ENCODE measurements at places on chromosomes 6 and 20.

DNA sequence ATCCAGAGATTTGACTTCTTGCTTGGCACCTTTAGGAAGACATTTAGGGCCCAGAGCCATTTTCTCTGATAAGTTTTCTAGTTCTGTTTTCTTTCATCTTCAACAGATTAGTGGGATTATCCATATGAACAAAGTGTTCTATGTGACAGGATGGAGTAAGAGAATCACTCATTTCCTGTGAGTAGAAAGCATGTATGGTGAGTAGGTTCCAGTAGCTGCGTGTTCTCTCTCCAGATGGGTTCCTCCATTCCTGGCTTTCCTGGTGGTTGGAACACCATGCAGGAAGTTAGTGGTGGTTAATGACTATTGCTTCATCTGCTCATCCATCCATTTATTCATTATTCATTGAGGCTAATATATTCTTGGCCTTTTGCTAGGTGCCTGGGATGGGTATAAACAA lies 54.0 kb downstream of the EFCAB8 start:
- no peak for DNase-seq

DNA sequence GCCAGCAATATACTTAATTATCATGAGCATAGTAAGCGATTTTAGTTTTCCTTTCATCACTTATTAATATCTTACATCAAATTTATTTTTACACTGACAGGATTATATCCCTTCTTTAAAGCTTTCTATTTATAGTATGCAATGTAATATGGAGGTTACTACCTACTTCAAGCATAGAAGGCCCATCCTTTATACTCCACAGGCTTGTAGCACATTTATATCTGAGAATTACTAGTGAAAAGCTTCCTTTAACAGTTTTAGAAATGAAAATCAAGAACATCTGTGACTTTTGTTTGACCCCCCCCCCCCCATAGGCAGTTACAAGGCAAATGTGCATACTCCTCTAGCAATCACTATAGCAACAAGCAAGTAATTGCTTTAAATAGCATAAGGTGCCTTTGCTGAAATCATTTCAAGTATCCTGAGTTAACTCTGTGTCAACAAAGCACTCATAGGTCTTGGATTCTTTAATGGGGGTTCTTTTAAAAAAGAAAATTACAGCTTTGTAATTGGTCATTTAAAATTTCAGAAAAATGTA lies 917.7 kb downstream of the PHF3 start:
- no peak for DNase-seq

DNA sequence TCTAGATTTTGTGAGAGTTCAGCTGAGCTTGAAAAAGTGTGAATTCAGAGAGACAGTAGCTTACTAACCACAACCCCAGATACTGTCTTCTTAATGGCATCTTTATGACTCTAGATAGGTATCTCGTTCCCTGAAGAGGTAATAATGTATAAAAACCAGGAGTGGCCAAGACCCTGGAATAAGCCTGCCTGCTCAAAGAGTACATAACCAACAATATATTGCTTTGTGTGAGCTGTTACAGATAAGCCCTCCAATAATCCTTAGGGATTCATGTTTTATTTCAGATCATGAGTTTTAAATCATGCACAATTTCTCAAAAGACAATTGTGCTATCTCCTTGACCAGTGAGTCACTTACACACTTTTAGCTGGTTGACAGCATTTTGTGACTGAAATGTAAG lies 327.8 kb upstream of the ADGRB3 start:
- no peak for DNase-seq

- peak; percentile 43 for DNase-seq
Measured at GRCh38 chr20:17685168-17685567, 3.1 kb upstream of the RRBP1 start.

GRCh38 chr6:136160250-136160649 lies 89.9 kb downstream of the MTFR2 start:
- no peak for DNase-seq

DNA sequence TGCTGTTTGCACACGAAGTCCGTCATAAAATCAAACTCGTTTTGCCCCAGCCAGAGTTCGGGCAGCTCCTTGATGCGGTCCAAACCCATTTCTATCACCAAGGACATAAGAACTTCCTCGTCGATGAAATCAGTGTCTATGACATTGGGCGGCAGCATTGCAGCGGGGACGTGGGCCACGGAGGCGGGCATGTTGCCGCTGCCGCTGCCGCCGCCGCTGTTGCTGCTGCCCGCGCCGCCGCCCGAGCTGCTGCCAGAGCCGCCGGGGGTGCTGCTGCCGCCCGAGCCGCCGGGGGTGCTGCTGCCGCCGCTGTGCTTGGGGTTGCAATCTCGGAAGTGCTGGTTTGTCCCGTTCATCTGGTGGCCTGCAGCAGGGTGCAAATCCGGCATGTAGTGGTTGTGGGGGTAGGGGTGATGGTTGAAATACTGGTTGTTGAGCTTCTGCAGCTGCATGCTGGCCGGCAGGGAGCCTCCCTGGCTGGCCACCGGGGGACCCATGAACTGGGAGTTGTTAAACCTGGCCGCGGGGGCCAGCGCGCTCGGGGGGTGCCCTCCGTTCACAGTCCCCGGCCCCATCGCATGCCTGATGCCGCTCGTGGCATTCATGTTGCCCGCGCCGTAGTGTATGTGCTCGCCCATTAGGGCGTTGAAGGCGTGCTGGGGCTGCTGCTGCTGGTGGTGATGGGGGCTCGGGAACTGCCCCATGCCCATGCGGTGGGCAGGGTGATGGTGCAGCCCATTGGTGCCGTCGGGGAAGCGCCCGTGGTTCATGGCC lies 1.1 kb downstream of the CITED2 start:
- DNase-seq: peak; percentile 69

GRCh38 chr20:61746781-61747180 lies 318.9 kb downstream of the TAF4 start:
- no peak for DNase-seq

GRCh38 chr6:72683797-72684196 lies 61.9 kb downstream of the KCNQ5 start:
- no peak for DNase-seq

DNA sequence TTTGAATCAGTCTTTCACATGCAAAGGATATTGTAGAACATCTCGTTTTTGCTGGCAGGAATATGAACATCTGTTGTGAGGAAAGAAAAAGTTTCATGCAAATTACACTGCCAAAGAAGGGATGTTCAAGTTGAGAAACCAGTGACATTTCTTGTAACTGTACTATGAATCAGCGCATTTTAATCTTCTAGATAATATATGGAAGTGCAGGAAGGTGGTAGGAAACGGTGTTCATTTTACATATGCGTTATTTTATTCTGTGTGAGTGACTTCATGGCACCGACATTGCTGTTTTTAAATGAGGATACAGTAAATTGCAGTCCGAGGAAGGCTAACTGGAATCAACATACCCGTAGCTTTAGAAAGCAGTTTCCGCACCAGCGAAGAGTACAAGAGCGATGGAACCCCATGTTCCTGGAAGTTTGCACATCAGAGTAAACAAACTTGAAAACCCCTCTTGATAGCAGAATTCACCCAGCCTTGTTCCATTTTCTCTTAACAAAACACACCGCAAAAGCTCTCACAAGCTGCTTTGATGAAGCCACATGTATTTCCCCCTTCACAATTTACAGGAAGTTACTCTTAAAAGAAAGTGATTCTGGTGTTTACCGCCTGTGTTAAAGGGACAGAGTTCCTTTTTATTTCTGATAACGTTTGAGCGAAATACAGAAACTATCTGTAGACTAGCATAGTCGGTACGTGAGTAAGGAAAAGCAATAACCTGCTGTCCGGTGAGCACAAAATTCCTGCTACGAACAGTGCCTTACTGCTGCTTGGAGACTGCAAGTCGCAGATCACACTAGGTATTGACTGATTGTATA lies 11.5 kb downstream of the PRDM1 start:
- peak; percentile 38 for DNase-seq

Data from epithelial cell of esophagus (primary cell).